ENCODE measurements at places on chromosomes 13 and 19. TPM values are rescaled to one million over a fixed set of nuclear protein-coding genes. Genes with fewer than 3 reads are reported as not detected.

DNA sequence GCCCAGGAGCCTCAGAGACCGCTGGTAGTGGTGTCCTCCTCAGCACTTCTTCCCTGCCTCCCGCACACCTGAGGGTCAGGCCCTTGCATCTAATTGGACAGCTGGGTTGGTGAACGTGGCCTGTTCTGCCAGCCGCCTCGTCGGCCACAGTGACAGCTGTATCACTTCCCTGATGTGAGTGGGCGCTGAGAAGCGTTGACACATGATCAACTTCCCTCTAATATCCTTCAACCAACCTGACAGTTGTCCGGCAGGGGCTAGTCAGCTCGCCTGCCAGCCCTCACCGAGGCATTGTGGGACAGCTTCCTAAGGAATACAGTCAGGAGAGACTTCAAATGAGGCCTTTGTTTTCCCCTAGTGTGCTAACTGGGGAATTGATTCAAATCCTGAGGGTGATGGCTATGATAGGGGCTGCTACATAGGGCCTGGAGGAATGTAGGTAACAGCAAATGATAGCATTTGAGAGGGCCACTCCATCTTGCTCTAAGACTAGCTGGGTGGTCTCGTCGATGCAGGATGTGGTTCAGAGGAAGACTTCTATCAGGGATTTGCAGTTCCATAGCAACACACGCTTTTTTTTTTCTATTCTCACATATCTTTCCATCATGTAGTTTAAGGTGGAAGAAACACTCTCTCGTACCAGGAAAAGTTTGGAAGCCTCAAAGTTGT, 230.8 kb downstream of the TSHZ3 start:
- no peak for DNase-seq

DNA sequence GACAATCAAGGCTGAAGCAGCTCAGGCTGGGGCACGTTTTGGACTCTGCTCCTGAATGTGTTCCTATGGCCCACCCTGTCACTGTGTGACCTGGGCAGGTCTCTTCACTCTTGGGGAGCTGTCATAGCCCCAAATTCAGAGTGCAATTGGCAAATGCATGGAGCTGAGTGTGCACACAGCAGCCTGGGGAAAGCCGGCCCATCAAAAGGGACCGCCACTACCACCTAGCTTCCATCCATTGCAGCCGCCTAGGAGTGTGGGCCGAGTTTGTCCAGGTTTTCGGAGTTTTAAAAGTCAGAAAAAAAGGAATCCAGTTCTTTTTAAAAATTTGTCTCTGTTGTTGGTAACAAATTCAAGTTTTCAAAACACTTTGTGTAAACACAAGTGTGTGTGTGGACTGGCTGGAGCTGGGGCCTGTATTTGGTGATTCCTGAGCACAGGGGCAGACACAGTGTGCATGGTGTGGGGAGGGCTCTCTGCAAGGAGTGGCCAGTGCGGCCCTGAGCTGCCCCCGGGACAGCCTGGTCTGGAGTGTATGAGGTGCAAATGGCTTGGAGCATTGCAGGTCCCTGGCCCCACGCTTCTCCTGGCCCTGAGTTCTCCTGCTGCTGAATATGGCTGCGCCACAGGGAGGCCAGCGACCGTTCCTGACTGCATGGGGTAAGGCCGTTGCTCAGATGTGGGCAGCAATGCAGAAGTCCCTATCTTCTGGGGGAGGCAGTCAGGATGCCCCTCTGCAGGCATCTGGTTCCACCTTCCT, 13.2 kb upstream of the ZNF536 start:
- no peak for DNase-seq

DNA sequence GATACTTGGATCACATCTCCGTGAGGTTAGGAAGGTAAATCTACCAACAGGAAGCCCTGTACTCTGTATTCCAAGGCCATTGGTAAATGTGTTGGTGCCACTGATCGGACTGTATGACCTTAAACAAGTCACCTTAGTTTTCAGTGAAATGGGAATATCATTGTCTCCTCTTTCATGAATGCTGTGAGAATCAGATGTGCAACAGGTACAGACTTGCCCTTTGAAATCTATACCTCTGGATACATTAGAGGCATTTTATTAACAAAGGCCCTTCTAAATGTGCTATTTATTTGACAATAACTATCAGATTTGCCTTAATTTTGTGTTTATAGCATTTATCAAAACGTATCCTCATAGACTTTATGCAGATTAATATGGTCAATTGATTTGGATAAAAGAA, 11.0 kb downstream of the NHLRC3 start:
- DNase-seq, result no peak

GRCh38 chr13:98295371-98295770, 118.3 kb upstream of the RNF113B start:
- no peak for DNase-seq

DNA sequence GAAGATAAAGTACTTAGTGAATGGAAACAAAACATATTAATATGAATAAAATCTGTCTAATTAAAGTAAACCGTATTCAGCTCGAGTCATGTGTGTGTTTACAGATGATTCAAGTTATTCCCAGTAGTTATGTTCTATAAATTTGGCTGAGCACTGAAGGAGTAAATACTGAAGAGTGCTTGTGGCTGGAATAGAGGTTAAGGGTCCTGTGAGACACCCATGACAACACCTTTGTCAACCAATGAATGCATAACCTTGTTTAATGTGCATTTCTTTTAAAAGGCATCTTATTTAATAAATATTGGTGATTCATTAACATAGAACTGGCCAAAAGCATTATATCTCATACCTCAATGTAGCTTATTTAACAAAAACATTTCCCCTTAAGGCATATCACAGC, 577.8 kb upstream of the SLITRK5 start:
- no peak for DNase-seq

DNA sequence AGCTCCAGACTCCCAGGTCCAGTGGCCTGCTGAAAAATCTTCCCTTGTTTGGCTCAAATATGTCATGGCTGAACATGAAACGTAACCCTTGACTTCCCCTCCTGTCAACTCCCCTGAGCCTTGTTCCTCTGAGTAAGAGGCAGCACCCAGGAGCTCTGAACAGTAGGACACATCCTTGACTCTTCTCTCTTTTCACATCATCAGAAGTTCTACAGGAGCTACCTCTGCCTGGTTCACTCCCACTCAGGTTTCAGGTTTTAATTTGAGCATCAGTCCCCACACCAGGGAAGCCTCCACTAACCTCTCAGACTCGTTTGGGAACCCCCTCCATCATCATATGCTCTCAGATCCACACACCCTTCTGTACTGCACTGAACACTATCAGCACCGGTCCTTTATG, 30.3 kb downstream of the ZNF823 start:
- DNase-seq, result no peak

- DNase-seq, result no peak
Measured at GRCh38 chr13:31996601-31997000, 35.0 kb upstream of the FRY start.

DNA sequence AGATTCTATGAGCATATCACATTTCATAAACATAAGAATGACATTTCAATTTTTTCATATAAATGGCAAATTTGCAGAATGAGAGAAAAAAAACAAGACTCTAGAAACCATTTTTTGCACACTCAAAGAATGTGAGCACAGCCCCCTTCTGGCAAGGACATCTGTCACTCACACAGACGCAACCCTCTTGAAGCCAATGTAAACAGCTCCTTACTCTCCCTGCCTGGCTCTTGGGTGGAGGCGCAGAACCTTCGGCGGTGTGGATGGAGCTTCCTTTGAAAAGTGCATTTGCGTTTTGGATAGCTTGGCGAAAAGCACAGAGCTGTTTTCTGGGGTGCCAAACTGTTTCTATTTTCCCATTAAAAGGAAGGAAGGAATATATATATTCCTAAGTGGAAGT, 367.6 kb upstream of the TSHZ3 start:
- no peak for DNase-seq

DNA sequence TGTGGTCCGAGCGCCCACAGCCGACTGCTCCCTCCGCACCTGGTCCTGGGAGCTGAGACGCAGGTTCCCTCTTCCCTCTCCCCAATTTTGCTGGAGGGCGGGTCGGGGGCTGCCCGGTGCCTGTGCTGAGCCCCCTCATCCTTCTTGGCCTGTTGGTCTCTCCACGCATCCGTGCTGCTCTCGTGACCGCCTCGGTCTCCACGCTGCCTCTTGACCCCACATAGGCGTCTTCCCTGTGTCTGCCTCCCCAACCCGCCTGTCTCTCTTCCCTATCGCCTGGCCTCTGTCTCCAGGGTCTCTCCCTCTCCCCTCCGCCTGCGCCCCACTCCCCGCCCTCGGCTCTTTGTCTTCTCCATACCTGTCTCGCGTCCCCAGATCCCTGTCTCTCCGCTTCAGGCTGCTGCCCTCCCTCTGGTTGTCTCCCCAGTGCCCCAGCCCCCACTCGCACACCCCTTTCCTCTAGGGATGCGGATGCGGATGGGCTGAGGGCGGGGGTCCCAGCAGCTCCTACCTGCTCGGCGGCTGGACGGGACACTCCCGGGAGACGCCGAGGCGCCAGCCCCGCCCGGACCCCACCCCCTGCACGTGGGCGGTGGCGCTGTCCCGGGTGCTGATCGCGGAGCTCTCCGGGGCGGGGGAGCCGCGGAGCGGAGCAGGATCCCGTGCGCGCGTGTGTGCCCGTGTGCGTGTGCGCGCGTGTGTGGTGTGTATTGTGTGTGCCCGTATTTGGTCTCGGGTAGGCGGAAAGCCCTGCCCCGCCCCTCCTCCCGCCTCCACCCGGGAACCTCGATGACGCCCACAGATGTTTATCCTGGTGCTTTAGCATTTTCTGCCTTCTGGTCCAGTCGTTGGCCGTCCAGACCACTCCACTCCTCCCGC, at the start of gene SYT5:
TSS of gene SYT5 (minus strand) at position 684 of the 879 bp plus-strand sequence. CDS start 1,248 bp downstream, outside the sequence.
- peak; percentile 78 for DNase-seq

GRCh38 chr19:47002853-47003610, 16.6 kb upstream of the NPAS1 start:
- no peak for DNase-seq

GRCh38 chr13:25978961-25979360, 72.9 kb downstream of the SHISA2 start:
- no peak for DNase-seq

DNA sequence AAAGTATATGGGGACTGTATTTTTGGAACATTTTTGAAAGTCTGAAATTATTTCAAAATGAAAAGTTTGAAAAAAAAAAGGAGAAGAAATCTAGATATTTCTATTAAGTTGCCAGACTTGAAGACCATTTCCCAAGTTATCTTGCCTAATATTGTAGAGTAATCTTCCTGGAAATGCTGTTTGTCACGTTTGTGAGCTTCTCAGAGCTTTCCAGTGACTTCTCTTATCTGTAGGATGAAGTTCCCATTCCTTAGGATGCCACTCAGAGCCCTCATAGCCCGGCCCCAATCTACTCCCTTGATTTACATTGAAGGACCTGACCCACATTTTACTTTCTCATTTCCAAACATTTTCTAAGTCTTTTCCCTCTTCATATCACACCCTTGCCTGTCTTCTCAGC, 23.6 kb downstream of the CEACAM8 start:
- no peak for DNase-seq

GRCh38 chr19:58395220-58395978, at the start of gene RNF225:
RNF225 (plus strand) TSS chr19:58395656; CDS start chr19:58396090, 434 bp downstream.
- peak; percentile 46 for DNase-seq

DNA sequence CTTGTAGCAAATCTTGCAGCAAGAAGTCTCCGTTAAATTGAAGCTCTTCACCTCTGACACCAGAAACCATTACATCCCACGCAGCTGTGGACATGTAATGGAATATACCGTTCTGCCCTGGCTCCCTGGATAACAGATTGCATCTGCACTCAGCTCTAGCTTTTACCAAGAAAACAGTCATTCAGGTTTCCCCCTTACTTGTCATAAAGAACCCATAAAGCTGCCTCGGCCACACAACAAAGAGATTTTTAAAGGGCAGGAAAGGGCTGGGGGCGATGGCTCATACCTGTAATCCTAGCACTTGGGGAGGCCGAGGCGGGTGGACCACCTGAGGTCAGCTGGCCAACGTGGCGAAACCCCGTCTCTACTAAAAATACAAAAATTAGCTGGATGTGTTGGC, 127.6 kb upstream of the RFC3 start:
- DNase-seq, result no peak

DNA sequence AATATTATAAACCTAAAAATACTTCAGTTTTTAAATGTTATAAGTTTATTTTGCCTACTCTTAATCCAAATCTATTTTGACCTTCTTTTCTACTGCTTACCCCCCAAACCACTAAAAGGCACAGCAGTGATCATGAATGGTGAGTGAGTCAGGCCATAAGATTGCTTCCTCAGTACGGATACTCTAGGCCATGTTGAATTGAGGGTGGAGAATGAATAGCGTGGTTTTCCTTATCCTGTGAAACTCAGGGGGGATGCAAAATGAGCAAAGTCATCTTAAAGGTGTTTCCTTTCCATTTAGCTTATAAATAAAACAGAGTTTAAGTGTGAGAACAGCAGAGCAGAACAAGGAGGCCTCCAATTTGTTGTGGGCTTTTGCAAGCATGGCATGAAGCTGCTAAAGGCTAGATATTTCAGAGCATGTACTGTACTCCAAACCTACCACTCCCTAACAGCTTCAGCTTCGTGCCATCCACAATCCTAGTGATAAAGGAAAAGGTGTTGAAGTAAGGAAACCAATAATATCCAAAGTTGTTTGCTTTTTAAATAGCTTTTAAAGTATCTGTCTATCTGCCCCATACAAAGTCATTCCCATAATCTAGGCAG, 25.0 kb downstream of the SERPINE3 start:
- DNase-seq, result no peak

- DNase-seq, result peak; percentile 31
Measured at GRCh38 chr19:1206150-1206863, 729 bp downstream of the STK11 start.

DNA sequence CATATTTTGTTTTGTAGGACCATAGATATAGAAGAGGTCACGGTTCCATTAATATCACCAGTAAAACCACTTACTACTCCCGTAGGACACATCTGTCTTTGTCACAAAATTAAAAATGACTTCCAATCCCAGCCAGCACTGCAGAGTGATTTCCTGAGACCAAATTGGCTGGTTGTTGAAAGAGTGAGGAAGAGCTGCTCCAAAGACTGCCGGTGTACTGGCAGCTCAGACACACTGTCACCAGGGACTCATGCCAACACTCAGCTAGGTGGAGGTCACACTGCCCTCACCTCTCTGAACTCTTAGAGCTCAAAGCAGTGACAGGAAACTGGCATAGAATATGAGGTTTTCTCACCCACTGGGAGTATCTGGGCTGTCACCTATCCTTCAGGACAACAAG, 52.1 kb downstream of the FLT1 start:
- DNase-seq, result no peak

Gene CASP14
- polyA plus RNA-seq, result not detected

Gene FLT1
- polyA plus RNA-seq, result 30.2 TPM

Gene ZNF440
- polyA plus RNA-seq, result 1.9 TPM

Gene TMEM150B
- 9.2 TPM for polyA plus RNA-seq

Gene ZNF570
- 1.8 TPM for polyA plus RNA-seq

Gene CGB2
- not detected for polyA plus RNA-seq

Gene ERF
- polyA plus RNA-seq, result 20.4 TPM

Gene ZNF729
- polyA plus RNA-seq, result not detected

Gene SELENOV
- 2.2 TPM for polyA plus RNA-seq

Measured in hepatocyte (in vitro differentiated cells).